ENCODE measurements at places on chromosomes 3 and 15.

DNA sequence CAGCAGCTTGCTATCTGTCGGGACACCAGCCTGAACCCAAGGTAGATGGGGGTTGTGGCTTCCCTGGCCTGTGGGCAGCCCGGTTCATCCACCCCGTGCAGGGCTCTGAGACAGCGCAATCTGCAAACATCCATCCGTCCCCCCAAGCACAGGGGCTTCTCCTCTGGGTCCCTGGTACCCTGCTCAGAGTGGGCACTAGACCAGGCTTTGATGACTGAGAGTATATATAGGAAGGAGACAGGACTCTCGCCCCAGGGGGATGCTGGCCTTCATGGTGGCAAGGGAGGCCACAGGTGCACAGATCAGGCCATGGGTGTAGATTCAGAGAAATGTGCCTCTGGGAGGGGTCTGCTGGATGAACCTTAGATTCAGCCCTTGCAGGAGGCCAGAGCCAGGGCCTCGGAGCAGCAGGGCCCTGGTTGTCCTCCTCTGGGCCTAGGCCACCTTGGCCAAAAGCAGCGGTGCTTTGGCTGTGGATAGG, 40.3 kb downstream of the CFAP100 start:
- DNase-seq: no peak

DNA sequence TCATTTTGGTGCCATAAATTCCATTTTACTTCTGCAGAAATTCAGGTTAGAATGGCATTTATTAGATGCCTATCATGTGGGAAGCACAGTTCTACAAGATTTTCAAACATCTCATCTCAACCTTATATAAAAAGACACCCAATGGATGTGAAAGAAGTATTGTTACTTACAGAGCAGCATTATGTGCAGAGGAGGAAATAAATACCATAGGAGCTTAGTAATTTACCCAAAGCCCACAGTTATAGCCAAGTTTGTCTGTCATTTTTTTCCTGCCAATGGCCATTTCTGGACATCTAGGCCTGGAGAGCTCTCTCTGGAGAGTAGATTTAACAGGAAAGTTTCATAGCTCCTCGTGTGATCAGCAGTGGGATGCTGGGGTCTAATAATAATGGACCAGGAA, 659.4 kb upstream of the NAALADL2 start:
- no peak for DNase-seq

DNA sequence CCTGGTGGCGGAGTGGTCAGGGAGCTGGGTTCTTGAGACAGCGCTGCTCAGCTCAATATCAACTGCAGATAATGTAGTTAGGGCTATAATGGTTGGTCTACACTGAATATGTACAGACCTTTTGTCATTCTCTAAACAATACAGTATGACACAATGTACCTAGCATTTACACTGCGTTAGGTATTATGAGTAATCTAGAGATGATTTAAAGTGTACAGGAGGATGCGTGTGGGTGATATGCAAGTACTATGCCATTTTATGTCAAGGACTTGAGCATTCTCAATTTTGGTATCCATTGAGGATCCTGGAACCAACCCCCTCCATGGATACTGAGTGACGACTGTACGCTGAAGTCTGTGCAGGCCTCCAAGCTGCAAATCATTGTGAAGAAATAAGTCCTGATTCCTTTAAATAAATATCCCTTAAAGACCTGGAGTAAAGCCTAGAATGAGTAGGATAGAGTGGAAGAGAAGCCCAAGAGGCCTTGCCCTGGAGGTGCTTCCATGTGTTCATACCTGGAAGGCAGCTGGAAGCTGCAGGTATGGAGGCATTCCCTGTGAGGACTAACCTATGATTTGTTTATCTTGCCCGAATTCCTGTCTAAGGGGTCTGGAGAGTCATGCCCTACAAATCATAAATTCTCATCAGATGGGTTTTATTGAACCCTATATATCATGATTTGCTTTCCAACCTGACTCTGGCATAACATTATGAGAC, 15.7 kb upstream of the RTP1 start:
- DNase-seq: peak; percentile 43

DNA sequence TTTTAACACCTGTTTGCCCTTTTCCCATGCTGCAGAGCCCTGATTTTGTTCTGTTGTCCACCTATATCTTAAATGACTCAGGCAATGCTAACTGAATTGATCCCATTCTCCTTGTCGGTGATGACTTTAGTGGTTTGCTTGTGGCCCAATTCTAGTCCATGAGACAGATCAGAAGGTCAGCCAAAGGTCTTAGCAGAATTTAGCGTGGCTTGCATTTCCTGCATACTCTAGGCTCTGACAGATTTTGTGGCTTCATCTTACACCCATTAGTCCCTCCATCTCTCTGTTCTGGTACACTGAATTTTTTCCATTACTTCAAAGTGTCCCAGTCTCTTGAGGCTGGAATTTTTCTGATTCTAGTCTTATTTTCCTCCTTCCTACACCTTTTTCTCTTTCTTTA, 161.9 kb downstream of the STAC start:
- DNase-seq: no peak

DNA sequence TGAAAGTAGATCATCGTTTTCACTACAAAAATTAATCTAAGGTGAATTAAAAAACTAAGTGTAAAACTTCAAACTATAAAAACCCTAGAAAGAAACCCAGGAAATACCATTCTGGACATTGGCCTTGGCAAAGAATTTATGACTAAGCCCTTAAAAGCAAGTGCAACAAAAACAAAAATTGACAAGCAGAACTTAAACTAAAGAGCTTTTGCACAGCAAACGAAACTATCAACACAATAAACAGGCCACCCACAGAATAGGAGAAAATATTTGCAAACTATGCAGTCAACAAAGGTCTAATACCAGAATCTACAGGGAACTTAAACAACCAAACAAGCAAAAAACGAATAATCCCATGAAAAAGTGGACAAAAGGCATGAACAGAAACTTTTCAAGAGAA, 302.0 kb downstream of the CHST2 start:
- no peak for DNase-seq

DNA sequence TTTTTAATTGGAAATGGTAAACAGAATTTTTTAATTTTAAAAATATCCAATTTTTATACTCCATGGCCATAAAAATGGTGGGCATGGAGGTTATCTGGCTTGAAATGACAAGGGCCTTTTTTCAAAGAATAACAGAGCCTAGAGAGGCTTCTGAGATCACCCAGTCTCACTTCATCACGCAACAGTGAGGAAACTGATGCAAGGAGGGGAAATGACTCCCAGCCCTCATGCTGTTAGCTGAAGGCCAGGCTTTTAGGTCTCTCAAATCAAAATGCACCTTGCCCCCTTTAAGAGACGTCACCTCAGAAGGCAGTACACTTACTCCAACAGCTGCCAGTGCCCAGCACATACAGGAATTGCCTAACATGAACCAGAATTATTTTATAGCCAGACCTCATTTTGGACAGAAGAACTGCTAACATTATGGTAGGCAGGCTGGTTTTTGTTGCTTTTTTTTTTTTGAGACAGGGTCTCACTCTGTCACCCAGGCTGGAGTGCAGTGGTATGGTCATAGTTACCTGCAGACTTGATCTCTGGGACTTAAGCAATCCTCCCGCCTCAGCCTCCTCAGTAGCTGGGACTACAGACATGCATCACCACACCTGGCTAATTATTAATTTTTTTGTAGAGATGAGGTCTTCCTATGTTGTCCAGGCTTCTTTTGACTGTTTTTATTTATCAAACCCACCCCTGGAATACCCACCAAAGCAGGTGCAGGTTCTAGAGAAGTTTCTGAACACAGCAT, 9.1 kb downstream of the RAB43 start:
- no peak for DNase-seq

GRCh38 chr3:37906734-37907282, 45.1 kb downstream of the CTDSPL start:
- no peak for DNase-seq

- no peak for DNase-seq
Observed at GRCh38 chr3:191631496-191631895, 170.5 kb downstream of the PYDC2 start.

DNA sequence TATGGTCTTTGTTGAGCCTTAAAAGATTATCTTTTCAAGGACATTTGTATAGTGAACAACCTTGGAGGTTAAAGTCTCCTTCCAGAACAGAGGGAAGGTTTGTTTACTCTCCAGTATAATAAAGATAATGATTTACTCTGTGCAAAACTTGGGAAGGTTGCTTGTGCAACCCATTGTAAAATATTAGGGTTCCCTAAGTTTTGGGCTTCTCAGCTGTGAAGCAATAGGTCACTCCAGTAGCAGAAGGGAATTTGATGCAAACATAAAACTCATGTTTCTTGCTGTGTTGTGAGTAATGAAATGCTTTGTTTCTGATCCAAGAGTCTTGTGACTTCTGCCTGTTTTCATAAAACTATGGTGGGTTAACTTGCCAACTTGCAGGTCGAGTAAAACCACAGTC, 177.5 kb downstream of the SUCNR1 start:
- no peak for DNase-seq

DNA sequence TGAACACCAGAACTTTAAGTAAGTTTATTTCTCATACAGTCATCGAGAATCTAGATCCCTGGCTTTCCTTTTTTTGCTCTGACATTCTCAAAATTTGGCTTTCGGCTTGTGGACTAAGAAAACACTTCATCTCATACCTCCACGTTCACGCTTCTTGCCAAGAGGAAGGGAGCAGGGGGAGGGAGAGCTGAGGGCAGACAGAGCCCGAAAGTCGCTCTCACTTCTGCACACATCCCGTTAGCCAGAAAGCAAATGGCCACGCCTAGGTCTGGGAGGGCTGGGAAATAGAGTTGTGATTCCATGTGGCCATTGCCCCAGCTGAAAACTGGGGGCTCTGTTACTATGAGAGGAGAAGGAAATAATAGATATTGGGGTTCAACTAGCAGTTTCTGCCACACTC, 57.3 kb downstream of the MAP6D1 start:
- no peak for DNase-seq

- DNase-seq: no peak
Observed at GRCh38 chr3:138432576-138433240, 1.7 kb upstream of the ESYT3 start.

- no peak for DNase-seq
Observed at GRCh38 chr3:170614214-170614966, 28.5 kb upstream of the SLC7A14 start.

- DNase-seq: no peak
Observed at GRCh38 chr15:66681395-66681794, 20.6 kb upstream of the SMAD6 start.

DNA sequence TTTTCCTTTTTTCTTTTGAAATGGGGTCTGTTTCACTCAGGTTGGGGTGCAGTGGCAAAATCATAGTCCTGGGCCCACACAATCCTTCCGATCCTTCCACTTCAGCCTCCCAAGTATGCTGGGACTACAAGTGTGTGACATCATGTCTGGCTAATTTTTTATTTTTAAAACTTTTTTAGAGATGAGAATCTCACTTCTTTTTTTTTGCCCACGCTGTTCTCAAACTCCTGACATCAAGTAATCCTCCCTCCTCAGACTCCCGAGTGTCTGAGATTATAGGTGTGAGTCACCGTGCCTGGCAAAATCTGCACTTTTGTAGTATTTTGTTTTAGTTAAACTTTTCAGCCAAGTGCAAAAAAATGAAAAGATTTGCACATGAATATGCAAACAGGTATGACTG, 171.0 kb downstream of the FNDC3B start:
- DNase-seq: no peak

DNA sequence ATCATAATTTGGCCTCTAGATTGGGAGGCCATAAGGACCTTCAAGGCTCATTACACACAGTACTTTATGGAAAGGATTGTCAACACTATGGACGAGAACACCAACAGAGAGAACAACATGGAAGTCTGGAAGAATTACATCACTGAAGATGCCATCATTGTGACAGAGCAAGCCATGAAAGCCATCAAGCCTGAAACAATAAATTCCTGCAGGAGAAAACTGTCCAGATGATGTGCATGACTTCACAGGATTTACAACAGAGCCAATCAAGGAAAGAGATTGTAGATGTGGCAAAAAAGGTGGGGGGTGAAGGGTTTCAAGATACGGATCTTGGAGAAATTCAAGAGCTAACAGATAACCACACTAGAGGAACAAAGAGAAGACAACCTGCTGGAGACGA, 15.9 kb downstream of the IL17RB start:
- DNase-seq: no peak

- DNase-seq: no peak
Observed at GRCh38 chr3:39501968-39502837, 34.7 kb downstream of the MOBP start.

GRCh38 chr3:186094271-186094670, 14.6 kb downstream of the ETV5 start:
- DNase-seq: no peak

DNA sequence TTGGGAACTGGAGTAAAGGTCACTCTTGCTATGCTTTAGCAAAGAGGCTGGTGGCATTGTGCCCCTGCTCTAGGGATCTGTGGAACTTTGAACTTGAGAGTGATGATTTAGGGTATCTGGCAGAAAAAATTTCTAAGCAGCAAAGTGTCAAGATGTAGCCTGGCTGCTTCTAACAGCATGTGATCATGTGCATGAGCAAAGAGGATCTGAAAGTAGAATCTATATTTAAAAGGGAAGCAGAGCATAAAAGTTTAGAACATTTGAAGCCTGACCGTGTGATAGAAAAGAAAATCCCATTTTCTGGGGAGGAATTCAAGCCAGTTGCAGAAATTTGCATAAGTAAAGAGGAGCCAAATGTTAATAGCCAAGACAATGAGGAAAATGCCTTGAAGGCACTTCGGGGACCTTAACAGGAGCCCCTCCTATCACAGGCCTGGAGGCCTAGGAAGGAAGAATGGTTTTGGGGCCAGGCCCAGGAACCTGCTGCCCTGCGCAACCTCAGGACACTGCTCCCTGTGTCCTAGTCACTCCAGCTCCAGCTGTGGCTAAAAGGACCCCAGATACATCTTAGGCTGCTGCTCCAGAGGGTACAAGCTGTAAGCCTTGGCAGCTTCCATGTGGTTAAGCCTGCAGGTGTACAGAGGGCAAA, 212.2 kb upstream of the LINGO1 start:
- DNase-seq: no peak

DNA sequence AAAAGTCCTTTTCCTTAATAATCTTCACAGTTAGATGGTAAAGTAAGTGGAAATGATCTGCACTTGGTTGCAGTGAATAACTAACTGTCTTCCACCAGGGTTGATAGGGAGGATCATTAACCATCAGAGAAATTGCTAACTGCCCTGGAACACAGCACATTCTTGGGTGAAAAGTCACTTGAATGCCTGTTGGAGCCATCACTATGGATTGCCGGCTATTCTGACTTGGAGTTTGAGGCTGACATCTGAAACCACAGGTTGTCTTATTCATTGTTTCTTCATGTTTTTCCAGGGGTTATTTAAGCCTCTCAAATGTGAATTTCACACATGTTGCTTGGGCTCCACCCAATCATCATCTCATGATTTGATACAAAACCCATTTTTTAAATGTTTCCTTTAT, 901.4 kb downstream of the MCTP2 start:
- DNase-seq: no peak

DNA sequence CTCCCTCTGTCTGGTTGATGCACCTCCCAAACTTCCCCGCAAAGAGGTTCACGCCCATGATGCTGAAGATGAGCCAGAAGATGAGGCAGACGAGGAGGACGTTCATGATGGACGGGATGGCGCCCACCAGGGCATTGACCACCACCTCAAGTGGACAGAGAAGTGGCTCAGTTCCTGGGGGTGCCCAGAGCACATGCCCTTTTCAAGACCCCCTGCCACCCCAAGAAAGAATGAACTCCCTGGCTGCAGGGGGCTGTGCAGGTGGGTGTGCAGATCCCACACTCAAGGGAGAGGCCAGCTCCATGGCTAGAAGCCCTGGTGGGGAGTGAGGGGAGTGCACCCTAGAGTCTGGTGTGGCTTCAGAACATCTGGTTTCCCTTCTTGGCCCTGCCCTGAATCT, 64.1 kb downstream of the EXOG start:
- DNase-seq: peak; percentile 10

GRCh38 chr3:168914662-168915061, 748.9 kb downstream of the MECOM start:
- no peak for DNase-seq
